Myocyte (in vitro differentiated cells): ENCODE measurements at places on chromosomes 6 and 20.

DNA sequence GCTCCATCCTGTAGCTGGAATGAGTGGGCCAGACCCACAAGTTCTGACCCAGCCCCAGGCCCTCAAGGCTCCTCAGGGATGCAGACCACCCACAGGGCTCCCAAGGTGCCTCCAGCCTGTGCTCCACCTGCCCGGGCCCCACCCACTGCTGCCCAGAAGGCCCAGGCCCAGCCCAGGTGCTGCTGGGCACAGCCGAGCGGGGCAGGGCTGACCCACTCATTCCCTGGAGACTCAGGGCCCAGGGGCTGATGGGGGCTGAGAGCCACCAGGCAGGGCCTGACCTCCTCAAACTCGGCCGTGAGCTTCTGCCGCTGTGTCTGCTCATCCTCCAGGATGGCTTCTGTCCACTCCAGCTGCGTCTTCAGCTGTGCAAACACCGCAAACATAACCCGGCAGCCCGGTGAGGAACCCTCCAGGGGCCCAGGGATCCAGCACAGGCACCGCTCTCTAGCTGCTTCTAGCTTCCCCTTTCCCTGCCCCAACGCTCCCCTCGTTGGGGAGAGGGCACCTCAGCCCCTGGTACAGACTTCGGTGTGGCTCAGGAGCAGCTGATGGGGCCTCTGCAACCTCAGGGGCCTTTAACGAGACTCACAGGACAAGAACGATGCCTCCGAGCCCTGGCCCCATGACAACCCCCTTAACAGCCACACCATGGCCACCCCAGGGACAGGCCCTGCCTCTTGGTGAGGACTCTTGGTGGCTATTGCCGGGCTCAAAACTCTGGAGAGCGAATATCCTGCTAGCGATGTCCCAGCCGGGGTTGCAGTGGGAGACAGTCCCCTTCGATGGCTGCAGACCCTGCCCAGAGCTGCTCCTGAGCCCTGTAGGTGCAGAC, 46.0 kb downstream of the DSTN start:
- no peak for DNase-seq

DNA sequence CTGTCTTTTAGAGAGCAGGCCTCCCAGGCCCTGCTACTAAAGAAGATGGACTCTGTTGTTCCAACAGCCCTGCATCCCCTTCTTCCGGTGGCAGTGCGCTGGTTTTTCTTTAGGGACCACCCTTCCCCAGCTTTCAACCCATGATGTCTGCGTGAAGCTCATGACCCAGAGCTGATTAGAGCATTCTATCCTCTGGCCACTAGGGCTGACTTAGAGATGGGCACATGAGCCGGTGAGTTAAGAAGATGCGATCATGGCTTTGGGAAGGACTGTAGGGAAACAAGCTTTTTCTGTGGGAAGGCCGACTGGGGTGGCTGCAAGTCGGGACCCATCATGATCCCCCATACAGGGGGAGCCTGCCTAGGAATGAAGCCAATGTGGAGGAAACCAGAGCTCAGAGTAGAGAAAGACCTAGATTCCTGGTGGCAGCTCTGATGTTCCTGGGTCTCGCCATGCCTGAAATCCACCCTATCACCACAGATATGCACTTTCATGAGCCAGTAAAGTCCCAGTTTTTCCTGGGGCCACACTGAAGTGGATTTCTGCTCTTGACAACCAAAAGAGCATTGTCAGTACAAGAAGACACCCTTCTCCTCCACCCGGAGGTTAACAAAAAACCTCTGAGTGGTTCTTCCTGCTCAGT, 29.1 kb upstream of the STX16 start:
- DNase-seq: no peak

GRCh38 chr6:170443151-170443662, 109.9 kb downstream of the PSMB1 start:
- no peak for DNase-seq

DNA sequence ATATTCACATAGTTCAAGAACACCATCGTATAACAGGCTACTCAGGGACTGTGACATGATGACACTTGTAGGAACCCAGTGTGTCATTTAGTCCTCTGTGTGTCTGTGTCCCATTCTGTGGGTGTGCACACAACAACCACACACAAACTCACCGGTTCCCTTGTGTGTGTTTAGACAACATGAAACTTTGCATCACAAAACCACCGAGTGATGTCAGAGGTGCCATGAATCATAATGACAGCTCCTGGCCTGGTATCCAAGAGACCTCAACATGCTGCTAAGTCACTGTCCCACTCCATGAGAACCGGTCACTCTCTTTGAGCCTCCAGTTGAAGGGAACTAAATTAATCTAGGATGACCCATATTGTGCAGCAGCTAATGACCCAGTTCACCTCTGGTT, 421.3 kb downstream of the PREX1 start:
- DNase-seq: no peak

- DNase-seq: peak; percentile 77
These were observed 48.3 kb downstream of the RREB1 start for GRCh38 chr6:7155871-7156579.

DNA sequence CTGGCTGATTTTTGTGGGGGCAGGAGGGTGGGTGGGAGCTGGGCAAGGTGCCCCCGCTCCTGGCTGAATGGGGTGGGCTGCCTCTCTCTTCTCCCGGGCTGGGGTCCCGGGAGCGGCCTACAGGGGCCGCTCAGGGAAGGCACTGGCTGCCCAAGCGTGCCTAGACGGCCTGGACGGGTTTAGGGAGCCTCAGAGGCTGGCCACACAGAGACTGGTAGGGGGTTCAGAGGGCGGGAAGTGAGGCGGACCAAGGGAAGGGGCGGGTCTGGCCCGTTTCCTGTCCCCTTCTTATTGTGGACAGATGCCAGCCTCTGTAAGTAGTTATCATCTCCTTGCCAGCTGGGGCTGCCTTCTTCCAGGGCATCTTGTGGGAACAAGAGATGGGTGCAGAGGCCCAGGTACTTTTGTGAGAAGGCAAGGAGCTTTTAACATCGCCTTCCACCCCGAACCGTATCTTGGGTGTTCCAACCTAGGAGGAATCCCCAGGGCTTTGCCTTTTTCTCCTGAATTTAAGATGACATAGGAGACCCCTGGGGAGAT, 437 bp downstream of the CD40 start:
- no peak for DNase-seq

GRCh38 chr6:152293404-152293803, 343.8 kb downstream of the SYNE1 start:
- peak; percentile 63 for DNase-seq

- no peak for DNase-seq
These were observed 1235.7 kb upstream of the MAP3K7 start for GRCh38 chr6:91822581-91822980.

- DNase-seq: no peak
These were observed 97.6 kb downstream of the MRPL14 start for GRCh38 chr6:44029444-44030185.

- DNase-seq: no peak
These were observed 36.3 kb downstream of the VTA1 start for GRCh38 chr6:142183351-142183750.

GRCh38 chr6:18168264-18168663, 13.0 kb downstream of the KDM1B start:
- DNase-seq: no peak

DNA sequence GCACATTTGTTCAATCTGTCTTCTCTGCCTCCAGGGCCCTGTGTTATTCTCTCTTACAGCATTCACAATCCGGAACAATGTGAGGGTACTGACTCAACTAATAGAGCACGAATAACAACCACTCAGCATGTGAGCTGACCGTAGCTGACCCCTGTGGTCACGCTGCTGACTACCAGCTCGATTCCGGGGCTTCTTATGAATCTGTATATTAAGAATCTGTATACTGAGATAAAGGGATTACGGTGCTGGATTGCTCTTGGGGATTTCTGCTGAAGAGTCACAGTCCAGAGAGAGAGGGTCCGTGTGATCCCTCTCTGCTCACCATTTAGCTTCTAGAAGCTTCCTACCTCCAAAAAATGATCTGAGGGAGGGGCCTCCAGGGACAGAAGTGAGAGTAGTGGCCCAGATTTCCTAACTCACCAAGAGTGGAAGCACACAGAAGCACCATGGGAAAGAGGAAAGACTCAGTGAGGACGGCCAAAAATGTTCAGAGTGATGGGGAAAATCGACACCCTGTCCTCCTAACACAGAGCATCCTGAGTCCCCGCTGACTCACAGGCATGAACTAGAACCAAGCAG, 156.2 kb downstream of the THBS2 start:
- DNase-seq: peak; percentile 98

DNA sequence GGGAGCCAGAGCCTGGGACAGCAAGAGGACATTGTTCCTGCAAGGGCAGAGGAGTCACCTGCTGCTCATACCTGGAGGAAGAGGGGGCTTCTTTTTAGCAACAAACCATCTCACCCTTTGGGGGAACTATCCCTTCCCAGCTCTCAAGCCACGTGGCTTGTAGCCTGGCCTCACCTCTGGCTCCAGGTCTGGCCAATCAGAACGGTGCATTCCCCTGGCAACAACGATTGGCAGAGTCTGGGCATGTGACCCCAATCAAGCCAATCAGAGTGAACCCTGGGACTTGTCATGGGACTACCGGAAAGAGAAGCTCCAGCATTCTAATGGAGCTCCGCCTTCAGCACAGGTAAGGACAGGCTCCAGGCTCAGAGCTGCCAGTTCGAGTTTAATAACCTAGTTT, 33.6 kb downstream of the KCNB1 start:
- DNase-seq: no peak

DNA sequence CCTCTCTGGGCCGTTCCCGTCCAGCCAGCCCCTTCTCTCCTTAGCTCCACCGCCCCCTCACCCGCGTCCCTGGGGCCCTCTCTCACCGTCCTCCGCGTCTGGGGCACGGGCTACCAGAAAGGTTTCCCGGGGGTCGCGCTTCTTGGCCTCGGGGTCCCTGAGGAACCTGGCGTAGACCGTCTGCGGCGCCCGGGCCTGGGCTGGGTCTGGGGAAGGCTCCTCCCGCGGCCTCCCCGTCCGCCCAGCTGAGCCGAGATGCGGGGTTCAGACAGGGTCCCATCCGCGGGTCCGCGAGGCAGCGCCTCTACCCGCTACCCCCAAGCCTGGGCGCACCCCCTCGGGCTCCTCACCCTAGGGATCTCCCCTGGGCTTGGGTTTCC, 1.1 kb downstream of the TULP1 start:
- DNase-seq: no peak

DNA sequence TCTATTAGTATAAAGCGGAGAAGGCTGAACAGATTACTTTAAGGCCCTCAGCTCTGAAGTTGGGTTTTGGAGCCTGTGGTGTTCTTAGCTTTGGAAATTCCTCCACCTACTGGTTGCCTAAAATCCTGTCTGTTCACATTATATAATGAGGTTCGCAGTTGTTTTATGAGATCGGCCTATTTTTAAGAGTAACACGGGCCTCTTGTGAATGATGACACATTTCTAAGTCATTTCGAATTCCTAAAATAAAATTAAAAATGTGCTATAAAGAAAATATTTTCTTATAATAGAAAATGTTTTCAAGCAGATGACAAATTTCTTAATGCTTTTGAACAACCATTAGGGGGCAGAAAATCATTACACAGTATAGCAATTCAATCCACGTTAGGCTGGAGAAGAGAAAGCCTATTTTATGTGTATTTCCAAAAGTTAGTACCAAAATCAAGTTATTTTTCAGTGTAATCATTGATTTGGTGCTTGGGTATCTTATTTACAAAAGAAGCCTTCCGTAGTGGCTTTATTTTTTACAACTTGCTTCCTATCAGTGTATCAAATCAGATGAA, 15.8 kb upstream of the FAM8A1 start:
- DNase-seq: peak; percentile 89

- no peak for DNase-seq
These were observed 762 bp downstream of the SIRPB1 start for GRCh38 chr20:1618954-1619540.

DNA sequence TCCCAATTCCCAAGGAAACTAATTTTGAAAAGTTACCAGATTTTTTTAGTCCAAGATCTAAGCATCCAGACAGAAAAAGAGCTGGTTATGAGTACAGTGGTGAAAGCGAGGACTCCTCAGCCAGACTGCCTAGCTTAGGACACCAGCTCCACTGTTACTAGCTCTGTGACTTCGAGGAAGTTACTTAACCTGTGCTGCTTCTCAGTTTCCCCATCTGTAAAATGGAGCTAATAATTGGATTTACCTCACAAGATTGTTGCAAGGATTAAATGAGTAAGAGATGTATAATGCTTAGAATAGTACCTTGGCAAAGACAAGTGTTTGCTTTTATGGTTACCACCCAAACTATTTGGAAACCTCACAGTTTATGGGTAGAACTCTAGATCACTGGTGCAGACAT, 1.1 kb downstream of the NT5DC1 start:
- no peak for DNase-seq

- DNase-seq: no peak
These were observed 21.4 kb upstream of the ULBP3 start for GRCh38 chr6:150090328-150090727.

DNA sequence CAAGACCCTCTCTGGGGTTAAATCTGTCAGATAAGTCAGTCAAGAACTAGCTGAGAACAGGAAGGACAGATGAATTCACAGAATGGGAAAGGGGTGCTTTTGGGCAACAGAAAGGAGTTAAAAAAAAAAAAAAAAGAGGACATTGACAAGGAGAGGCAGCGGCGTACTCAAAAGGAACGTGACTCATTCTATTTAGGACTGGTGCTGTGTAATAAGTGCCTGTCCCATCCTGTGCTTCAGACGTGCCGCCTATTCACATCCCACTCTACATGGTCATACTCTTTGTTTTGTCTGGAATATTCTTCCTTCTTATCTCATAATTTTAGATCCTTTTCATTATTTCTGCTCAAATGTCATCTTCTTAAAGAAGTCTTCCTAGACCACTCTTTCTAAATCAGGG, 101.1 kb upstream of the EMILIN3 start:
- DNase-seq: no peak

DNA sequence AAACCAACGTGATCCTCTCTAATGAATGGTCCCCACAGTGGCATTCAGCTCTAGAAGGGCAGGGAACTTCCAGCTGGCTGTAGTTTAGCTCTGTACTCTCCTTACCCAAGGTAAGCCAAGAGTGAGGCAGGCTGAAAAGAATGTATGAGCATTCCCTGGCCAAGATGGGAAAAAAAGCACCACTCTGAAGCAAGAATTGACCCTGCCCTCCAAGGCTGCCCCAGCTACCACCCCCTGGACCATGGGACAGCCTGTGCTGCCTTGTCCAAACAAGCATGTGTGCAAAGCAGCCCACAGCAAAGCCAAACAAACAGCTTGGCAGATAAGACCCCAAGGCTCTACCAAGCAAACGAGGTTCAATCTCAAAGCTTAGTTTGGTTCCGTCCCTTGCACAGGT, 73.9 kb downstream of the GFOD1 start:
- no peak for DNase-seq

DNA sequence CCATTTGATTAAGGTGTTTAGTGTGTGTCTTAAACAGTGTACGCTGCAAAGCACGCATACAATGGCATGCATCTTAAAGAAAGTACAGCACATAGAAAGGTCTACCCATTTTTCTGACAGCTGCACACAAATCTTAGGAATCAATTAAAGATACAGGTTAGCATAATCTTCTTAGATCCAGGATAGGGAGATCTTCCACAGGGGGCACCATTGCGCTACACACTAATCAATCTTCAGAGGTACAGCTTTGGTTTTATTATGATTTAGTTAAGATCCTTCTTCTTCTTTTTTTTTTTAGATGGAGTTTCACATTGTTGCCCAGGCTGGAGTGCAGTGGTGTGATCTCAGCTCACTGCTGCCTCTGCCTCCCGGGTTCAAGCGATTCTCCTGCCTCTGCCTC, 63.7 kb upstream of the BEND3 start:
- DNase-seq: peak; percentile 13

GRCh38 chr6:28218312-28219248, 6.5 kb upstream of the ZSCAN9 start:
- peak; percentile 86 for DNase-seq
